A549 treated with dexamethasone at 1 μM for 4 hours (cell line): ENCODE measurements at places on chromosomes 3 and 15. TPM values are rescaled to one million over a fixed set of nuclear protein-coding genes. Genes with fewer than 3 reads are reported as not detected.

The GOLGA8M gene
- 0.06 to 0.24 TPM in 2 of 5 replicates, not detected in the others for total RNA-seq

The HGD gene
- total RNA-seq = 17.7 to 25.2 TPM (median 21.9 TPM) in 5 replicates

The PSMD2 gene
- 257 to 391 TPM (median 283 TPM) in 5 replicates for total RNA-seq

The GADL1 gene
- not detected in 5 replicates for total RNA-seq

The SLC28A2 gene
- total RNA-seq = not detected in 5 replicates

The CLDN18 gene
- not detected in 5 replicates for total RNA-seq

The GRK7 gene
- not detected in 5 replicates for total RNA-seq

The C3orf70 gene
- total RNA-seq = 0.07 to 0.16 TPM (median 0.13 TPM) in 5 replicates

The KLHL6 gene
- total RNA-seq = 0.01 to 0.02 TPM (median 0.01 TPM) in 3 of 5 replicates, not detected in the others

The EAF2 gene
- total RNA-seq = 1.4 to 1.9 TPM (median 1.8 TPM) in 5 replicates

The KCNAB1 gene
- total RNA-seq = not detected in 5 replicates

The CEP19 gene
- total RNA-seq = 2.1 to 2.9 TPM (median 2.8 TPM) in 5 replicates

The SPESP1 gene
- not detected in 5 replicates for total RNA-seq

The DUOXA2 gene
- not detected in 5 replicates for total RNA-seq

The LDHAL6B gene
- total RNA-seq = 0.05 TPM in 1 of 5 replicates, not detected in the others

The SLC35A5 gene
- 14.2 to 19.7 TPM (median 16.7 TPM) in 5 replicates for total RNA-seq

The SCN11A gene
- not detected in 5 replicates for total RNA-seq

The HYAL1 gene
- 0.40 to 0.69 TPM (median 0.57 TPM) in 5 replicates for total RNA-seq

The KIF23 gene
- total RNA-seq = 77.1 to 87.7 TPM (median 85.1 TPM) in 5 replicates

The PDHB gene
- total RNA-seq = 52.3 to 59.1 TPM (median 56.3 TPM) in 5 replicates

The SLC35G2 gene
- 22.4 to 24.6 TPM (median 24.3 TPM) in 5 replicates for total RNA-seq

The RAD18 gene
- 12.3 to 18.9 TPM (median 16.0 TPM) in 5 replicates for total RNA-seq

The GPR156 gene
- total RNA-seq = 0.25 to 0.59 TPM (median 0.38 TPM) in 5 replicates
